Sciatic nerve (tissue), 2 donors: ENCODE measurements at places on chromosomes 6 and 20.

DNA sequence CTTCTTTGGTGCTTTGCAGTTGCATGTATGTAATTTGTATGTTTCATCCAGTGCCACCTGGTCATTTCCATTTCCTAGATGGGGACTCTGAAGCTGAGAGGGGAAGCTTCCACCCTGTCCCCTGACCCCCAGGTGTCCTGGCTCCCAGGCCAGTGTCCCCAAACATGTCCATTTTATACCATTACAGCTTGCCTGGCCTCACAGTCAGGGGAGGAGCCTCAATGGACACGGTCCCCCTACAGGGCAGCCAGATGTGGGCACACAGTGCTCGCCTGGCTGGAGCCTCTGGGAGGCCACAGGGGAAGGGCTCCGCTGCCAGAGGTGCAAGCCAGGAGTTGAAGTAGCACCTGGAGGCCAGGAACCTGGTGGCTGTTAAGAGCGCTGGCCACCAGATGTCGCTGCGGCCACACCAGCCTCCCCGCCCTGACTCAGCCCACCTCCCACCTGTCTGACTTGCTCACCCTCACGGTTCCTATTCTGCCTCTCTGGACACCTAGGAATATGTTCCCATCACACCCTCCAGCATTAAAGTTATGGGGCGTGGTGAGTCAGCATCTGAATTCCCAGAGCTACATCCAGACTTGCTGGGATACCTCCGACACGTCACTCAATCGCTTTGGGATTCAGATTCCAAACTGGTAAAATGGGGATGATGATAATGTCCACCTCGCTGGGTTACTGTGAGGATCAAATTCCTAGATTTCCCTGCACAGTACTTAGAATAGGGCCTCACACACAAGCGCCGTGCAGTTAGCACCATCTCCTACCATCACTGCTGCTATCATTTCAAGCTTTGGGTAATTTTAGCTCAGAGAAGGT, 107.4 kb downstream of the SULF2 start:
- DNase-seq, result no peak

- DNase-seq, result no peak
Observed at GRCh38 chr6:107729098-107729497, 95.0 kb downstream of the SCML4 start.

DNA sequence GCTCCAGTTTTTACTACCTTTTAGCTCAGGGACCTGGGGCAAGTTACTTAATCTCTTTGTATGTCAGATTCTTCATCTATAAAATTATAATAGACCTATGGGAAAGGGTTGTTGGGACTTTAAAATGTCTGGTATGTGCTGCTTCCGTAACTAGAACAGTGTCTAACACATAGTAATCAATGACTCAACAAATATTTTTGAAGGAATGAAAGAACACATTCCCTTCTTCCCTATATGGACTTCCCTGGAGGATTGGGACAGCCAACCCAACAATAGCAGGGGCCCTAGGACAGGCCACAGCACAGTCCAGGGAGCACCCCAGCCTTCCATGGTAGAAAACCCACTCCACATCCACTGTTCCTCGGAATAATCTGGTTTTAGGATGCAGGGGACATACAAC, 50.7 kb upstream of the TPD52L1 start:
- no peak for DNase-seq

GRCh38 chr6:121305957-121306607, 28.2 kb downstream of the TBC1D32 start:
- no peak for DNase-seq

DNA sequence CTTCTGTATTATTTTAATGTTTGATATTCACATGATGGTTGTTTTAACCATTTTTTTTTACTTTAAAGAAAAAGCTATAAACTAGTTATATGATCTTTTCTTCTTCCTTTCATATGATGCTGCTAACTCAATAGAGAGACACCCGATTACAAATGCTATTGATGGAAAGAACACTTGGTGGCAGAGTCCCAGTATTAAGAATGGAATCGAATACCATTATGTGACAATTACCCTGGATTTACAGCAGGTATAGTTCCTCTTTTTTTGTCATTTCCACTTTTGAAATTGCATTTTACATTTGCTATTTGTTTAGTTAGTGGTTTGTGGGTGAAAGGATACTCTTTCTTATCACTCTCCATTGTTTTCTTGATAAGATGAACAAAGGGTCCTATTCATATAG, 176.7 kb downstream of the LAMA2 start:
- no peak for DNase-seq

DNA sequence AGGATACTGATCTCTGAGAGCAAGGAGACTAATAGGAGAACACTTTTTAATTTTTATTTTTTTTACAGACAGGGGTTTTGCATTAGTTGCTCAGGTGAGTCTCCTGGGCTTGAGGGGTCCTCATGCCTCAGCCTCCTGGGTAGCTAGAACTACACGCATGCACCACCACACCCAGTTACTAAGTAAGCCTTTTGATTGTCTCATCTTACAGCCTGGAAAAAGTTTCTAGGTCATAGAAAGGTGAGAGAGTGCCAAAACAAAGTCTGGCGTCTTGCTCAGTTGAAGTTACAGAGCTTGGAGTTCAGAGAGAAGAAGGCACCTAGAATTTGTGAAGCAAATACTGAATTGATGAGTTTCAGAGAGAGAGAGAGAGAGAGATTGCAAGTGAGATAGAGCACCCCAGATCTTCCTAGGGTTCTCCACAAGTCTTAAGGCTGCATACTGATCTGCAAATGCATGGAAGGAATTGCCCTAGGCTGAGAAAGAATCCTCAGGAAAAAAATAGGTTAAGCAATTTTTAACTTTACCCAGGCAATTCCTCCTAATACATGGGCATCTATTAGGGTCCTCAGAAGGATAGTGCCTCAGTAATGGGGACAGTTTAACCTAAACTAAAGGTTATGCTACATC, 37.6 kb upstream of the PHIP start:
- DNase-seq, result no peak

- DNase-seq, result no peak
Observed at GRCh38 chr6:5499644-5500306, 238.5 kb downstream of the FARS2 start.

DNA sequence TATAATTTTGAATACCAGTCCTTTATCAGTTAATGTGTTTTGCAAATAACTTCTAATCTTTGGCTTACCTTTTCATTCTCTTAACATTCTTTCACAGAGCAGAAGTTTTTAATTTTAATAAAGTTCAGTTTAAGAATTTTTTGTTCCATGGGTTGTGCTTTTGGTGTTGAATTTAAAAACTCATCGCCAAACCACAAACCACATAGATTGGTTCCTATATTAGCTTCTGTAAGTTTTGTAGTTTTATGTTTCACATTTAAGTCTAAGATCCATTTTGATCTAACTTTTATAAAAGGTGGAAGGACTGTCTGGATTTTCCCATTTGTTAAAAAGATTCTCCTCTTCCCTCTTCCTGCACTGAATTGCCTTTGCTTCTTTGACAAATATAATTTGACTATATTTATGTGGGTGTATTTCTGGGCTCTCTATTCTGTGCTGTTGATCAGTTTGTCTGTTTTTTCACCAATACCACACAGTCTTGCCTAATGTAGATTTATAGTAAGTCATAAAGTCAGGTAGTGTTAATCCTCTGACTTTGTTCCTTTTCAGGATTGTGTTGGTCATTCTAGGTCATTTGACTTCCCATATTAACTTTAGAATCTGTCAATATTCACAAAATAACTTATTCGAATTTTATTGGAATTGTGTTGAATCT, 17.5 kb upstream of the SDCBP2 start:
- DNase-seq, result no peak

DNA sequence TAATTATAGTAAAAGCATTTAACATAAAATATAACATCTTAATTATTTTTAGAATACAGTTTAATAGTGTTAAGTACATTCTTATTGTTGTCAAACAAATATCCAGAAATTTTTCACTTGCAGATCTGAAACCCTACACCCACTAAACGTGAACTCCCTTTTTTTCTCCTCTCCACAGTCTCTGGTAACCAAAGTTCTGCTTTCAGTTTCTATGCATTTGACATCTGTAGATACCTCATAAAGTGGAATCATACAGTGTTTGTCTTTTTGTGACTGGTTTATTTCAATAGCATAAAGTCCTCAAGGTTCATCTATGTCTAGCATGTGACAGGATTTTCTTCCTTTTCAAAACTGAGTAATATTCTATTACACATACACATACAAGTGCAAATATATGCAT, 286.3 kb downstream of the BTBD3 start:
- no peak for DNase-seq

DNA sequence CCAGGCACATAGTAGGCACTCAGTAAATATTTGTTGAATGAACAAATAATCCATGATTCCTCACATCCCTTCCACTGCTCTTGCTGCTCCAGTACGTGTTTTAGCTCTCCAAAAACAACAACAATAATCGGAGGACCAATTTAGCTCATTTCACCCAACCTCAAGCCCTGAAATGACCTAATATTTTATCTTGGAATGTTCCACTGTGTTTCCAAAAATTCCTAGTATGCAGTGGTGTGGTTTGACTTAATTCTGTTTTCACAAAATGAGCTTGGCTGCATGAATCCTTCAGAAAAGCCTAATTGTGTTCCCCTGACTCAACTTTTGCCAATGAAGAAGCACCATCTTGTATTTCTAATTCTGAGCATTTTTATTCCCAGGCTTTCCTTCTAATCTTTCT, 168.0 kb upstream of the PHACTR1 start:
- DNase-seq, result no peak

GRCh38 chr6:146335336-146335735, 208.3 kb upstream of the RAB32 start:
- DNase-seq, result no peak

GRCh38 chr20:55928266-55928665, 77.1 kb downstream of the CBLN4 start:
- no peak for DNase-seq

GRCh38 chr6:35439308-35439707, 12.8 kb upstream of the FANCE start:
- DNase-seq, result no peak

DNA sequence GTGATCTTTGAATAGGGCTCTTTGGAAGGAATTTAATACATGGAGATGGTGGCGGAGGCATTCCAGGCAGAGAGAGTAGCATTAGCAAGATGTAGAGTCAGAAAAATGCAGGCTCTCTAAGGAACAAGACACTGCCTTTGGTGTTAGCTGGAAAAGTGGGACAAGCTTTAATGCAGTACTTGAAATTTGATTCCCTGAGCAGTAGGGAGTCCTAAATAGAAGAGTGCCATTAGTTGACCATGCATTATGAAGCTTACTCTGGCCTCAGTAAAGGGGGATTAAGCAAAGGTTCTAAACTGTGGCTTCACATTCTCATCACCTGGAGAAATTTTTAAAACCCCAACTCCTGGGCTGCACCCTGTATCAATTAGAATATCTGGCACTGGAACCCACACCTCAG, 494.8 kb upstream of the SOX4 start:
- DNase-seq, result no peak

DNA sequence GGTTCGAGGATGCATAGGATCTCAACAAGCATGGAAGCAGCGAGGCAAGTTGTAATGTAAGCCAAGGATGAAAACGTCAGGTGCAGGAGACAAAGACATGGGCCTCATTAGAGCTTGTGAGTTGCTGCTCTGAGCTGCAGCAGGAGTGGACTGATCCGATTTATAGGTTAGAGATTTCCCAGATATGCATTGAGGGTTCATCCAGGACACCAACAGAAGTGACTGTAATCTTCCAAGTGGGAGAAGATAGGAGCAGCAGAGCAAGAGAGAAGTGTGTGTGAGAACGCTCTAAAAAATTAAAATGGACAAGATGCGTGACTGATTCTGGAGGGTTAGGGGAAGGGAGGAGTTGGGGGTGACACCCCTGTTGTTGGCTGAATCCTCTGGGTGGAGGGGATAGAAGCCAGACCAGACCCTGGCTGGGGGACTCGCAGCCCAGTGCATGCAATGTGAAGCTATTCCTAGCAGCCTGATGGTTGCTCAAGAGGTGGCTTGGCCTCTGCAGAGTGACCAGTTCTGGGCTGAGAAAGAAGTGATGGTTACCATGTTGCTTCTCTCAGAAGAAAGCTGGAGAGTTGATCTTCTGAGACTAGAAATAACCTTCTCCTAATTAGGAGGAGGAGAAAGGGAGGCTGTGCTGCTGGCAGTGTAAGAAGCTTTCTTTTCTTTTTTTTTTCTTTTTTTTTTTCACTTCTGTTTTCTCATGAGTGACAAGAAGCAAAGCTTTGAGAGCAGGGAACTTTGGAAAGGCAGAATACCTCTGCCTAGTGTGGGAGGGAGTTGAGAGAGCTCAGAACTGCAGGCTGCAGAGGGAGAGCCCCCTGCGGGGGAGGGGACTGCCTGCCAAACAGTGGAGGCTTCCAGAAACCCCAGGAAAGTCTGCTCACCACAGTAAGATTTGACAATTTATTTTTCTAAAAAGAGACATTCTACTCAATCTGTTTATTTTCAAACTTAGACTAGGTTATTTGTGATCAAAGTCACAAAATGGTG, 116.9 kb downstream of the SLX4IP start:
- no peak for DNase-seq

- no peak for DNase-seq
Observed at GRCh38 chr6:107545763-107546162, 55.8 kb downstream of the SOBP start.

GRCh38 chr6:7201444-7201731, 93.6 kb downstream of the RREB1 start:
- DNase-seq, result no peak

DNA sequence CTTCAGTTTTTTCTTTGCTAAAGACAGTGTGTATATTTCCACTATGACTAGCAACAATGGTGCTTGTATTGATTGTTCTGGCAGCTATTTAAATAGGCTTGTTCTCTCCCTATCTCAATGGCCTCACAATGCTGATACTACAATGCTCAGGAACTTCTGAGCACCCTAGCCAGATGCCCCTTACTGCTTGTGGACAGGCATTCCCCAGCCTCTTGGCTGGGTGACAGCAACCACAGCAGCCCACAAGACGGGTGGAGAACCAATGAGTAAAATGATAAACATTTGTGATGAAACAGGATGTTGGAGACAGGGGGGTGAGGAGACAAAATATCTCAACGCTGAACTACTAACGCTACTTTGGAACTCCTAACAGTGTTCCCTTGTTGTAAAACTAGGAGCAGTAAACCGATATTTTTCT, 42.3 kb downstream of the HIVEP2 start:
- peak; percentile 73 for DNase-seq

DNA sequence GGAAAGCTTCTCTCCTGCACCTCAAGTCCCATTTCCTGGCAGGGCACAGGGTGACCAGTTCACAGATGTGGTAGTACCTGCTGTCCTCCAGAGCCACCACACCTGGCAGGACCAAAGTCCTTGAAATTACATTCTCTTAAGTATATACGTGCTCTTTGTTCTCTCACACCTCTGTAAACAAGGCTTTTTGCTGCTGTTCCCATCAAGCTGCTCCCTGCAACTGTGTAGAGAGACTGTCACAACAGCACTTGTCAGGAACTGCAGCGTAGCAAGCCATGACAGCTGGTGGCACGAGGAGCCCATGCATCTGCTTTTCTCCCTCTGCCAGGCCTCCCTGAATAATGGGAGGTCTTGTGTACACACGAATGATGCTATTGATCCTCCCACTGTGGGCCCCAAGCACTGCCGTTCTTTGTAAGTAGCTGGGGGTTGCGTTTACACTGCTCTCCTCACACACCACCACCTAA, 431.8 kb downstream of the CD83 start:
- DNase-seq, result no peak

- no peak for DNase-seq
Observed at GRCh38 chr6:72733045-72733444, 111.2 kb downstream of the KCNQ5 start.
